ENCODE measurements at places on chromosomes 3 and 15.

- peak; percentile 66 for DNase-seq
These were observed 17.8 kb downstream of the CEP19 start for GRCh38 chr3:196694202-196694638.

DNA sequence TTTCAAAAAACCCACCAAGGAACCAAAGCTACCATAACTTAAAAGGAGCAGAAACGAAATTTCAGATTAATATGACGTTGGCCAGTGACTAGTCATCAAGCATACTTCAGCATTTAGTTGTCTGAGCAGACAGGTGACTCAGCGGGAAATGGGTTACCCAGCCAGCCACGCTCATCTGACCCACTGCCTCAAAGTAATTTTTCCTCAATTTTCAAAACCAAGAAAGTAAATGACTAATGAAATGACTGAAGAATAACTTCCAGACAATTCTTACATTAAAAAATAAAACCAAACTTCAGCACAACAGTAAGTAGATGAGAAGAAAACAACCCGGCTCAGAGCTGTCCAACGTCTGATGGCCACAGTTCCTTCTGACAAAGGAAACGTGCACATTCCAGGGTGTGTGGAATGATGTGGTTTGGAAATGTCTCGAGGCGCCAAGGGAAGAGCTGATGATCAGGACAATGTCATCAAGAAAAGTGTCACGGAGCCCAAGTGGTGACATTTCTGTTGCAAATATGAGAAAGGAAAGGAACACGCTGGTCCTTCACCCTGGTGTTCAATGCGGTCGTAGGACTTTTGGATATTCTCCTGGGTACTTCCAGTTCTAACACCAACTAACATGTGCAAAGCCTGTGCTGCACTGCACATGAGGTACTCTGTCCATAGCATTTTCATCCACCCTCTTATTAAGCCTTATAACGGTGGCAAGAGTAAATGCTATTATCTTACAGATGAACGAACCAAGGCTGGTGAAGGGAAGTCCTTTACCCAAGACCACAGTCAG lies 79.1 kb downstream of the FOXP1 start:
- DNase-seq: no peak

DNA sequence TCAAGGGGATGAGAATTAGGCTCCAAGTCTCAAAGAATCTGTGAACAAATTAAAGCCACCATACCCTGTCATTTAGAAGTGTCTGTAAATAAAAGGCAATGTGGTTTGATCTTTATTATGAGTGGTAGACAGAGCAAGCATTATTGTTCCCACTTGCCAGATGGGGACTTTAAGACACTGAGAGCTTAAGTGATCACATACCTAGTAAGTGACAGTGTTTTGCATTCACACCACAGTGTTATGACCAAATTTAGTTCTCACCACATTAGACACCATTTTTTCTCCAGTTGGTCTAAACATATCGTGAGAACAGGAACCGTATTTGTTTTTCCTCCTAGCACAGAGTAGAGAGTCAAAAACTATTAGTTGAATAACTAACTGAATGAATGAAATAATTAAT lies 13.2 kb upstream of the ZBED2 start:
- no peak for DNase-seq

DNA sequence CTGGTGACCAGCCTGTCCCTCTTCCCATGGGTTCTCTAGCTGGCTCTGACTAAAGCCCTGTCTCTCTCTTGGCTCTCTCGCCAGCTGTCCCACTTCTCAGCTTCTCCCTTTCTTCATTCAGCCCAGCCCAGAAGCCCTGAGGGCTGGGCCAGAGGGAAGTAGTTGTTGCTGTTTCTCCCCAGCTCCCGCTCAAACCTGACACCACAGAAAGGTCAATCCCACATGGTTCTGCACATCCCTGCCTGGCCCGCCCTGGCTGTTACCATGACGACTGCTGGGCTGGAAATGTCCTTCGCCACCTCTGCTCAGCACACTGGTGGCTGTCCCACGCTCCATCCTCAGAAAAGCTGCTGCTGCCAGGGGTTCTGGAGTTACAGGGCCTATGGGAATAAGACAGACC lies 25.9 kb downstream of the CCDC32 start:
- DNase-seq: no peak

- DNase-seq: no peak
These were observed 21.0 kb upstream of the CGNL1 start for GRCh38 chr15:57355259-57355658.

DNA sequence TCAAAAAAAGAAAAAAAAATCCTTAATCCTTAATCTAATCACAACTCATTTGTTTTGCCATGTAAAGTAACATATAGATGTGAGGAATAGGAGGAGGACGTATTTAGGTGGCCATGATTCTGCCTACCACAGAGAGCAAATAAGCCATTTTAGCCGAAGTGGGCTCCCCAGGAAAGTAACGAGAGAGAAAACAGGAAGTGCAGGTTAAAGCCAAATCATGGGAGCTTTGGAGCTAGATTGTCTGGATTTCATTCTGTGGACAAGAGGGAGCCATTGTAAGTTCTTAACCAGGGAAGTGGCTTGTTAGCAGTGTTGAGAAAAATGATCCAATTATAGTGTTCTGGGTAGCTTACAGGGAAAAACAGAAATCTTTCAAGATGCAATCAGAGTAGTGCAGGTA lies 9.4 kb downstream of the TMOD2 start:
- DNase-seq: no peak

DNA sequence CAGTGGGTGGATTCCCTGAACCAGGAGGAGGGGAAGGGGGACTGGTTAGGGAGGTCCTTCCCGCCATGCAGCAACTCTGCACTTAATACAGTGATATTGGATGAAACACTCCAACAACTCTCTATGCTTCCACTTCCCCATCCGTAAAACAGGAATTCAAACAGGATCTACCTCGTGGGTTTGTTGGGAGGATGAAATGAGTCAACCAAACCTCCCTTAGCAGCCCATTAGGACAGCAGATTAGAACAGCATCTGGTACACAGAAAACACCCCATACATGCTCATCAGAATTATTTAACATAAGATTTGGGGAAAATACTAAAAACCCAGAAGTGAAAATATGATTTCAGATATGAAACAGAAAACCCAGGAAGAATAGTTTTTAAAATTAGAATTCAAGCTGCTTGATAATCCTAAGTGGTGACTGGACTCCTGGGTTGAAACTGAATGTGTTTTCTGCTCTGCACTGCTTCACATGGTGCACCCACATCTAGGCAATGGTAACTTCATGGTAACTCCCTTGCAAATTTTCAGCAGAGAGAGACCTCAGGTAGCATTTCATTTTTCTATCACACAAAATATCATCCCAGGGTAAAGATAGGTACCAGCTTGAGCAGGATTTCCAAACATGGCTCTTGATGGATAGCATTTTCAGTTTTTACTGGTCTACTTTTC lies 326.8 kb upstream of the FRG2C start:
- DNase-seq: no peak

DNA sequence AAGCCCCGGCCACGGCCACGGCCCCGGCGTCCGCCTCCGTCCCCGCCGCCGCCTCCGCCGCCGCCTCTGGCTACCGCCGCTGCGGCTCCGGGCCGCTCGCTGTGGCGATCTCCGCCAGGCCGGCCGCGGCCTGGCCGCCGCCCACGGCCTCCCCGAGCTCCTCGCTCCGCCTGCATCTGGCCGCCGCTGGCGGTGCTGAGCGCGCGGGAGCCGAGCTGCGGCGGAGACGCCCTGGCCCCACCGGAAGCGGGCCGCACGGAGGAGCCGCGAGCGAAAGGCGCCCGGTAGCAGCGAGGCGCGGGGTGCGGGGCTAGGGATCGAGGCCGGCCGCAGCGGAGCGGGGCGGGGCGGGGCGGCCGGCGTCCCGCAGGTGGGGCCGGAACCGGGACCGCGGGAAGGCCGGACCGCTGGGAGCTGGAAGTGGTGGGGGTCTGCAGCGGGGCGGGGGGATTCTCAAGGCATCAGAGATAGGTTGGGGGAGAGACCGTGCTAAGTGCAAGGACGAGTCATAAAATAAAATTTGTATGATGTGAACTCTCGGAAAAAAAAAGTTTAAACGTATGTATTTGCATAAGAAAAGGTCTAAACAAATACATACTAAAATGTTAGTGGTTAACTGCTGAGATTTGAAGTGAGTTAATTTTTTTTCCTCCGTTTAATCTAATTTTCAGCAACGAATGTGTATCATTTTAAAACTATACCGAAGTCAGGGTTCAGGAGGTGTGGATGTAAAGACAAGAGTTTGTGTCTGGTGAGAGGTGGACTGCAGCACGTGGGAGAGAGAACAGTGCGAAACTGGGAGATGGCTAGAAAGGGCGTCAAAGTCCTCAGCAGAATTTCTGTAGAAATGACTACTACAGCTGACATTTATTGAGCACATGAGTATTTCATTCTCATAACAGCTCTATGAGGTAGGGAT lies at the start of gene AVEN:
Gene AVEN (minus strand): TSS at position 334 of the 919 bp plus-strand sequence. CDS start 158 bp downstream, at position 176.
- DNase-seq: peak; percentile 53

GRCh38 chr3:186902154-186902553 lies 28.2 kb upstream of the ST6GAL1 start:
- DNase-seq: no peak

- peak; percentile 50 for DNase-seq
These were observed 163.6 kb downstream of the SERPINI1 start for GRCh38 chr3:167899093-167899492.

DNA sequence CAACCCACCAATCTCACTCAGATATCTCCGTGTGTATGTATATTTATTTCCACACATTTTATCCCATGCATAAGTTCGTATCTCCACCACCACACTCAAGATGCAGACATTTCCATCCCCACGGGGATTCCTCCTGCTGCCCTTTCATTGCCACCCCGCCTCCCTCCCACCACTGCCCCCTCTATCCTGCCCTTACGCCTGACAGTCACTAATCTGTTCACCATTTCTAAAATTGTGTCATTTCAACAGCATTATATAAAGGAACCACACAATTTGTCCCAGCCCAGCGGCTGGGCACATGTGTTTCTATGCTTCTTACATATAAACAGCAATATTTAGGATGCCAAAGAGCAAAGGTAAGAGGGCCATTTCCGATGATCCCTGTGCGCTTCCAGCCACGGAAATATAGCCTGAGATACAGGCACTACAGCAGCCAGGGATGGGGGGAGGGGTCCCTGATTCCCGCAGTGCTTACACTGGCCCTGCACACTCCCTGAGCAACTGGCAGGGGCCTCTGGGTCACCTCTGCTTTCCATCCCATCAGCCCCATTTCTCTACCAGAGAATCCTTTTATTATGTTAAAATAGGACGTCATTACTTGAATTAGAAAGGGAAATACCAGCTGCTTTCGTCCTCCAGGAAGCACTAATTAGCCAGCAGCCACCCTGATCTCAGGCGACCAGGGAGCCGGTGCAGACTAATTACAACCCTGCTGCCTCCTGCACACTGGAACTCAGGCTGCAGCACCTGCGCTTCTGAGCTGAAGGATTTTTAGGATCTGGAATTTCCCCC lies 372.0 kb upstream of the ATP10A start:
- DNase-seq: no peak

DNA sequence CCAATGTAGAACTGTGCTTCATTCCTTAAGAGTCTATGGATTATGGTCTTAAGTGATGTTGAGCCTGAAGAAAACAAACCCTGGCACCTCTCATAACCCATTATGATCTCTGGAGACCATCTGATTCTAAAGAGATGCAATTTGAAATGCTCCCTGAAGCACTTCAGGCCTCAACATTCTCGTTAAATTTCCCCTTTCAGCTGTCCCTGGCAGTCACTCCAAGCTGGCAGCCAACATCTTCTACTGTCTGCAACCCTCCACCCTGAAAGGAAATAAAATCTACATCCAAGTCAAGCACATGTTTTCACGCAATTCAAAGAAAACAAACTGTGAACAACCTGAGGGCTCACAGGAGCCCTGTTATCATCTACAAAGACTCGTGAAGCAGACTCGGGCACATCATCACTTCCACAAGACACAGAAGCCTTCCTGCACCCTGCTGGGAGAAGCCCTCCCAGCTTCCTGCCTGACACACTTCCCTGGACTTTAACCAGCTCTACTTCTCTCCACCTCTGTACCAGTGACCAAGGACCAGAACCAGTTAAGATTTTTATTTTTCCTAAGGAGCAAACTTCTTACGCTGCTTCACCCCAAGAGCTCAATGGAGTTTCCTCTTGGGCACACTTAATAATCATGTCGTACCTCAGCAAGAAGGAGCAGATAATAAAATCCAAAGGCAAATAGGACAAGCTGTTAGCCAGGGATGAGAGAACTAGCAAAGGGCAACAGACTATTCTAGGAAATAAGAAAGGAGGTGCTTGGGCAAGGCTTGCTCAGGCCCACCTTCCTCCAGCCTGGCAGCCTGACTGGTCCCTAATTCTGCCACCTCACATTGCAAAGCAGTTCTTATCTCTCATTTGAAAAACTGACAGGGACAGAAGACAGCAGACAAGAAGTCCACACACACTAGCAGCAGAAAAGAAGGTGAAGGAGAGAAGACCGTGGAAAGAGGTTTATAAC lies 67.1 kb downstream of the MAGI1 start:
- no peak for DNase-seq

- no peak for DNase-seq
These were observed 70.7 kb downstream of the IQSEC1 start for GRCh38 chr3:13002398-13003124.

GRCh38 chr15:52133510-52134220 lies 21.1 kb upstream of the BCL2L10 start:
- no peak for DNase-seq

DNA sequence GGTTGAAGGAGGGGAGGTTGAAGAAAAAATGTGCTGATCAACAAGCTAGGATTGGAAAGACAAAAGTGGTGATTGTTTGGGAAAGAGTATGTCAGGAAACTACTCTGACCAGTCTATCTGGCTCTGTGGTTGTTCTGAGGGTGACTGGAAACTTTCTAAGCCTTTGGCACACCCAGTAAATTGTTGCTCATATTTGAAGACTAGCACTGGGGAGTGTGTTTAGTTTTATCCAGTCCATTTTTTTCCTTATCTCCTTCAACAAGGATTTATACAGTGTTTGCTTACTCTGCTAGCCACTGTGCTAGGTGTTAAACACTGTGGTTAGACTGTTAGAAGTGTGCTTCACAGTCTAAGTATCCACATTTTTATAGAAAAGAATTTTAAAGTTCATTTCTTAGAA lies 28.8 kb downstream of the PPM1L start:
- DNase-seq: no peak

- no peak for DNase-seq
These were observed 30.3 kb downstream of the IL12A start for GRCh38 chr3:160018959-160019358.

DNA sequence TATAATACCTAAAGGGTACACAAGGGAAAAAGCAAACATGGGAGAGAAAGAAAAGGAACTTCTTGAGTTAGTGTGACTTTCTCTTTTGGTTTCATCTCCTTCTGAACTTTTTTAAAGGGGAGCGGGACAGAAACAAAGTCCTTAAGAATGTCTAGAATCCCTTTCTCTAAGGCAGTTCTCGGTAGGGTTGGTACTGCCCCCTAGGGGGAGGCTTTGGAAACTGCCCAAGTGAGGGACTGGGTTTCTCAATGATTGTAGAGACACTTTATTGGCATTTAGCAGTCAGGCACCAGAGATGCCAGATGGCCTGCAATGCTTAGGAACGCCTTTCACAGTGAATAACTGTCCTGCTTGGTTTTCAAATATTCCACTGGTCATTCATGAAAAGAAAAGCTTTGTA lies 172.7 kb downstream of the WDR72 start:
- DNase-seq: peak; percentile 23

DNA sequence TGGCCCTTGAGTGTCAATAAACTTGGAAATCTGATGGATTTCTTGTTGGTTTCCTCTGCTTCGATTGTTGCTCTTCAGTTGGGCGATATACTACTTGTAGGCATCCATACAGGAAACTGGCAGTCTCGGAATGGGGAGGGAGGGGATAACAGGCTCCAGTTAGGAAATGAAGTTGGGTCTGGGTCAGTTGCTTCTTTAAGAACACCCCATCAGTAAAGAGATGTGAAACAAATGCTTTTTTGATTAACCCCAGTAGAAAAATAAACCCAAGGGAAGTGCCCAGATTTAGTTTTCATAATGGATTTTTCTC lies 681 bp downstream of the CHMP2B start:
- DNase-seq: no peak

GRCh38 chr3:44400771-44401170 lies 62.2 kb downstream of the TCAIM start:
- DNase-seq: no peak

Data from AML-193 (cell line).